Omental fat pad (tissue), 4 donors: ENCODE measurements at places on chromosomes 3 and 15. TPM values are rescaled to one million over a fixed set of nuclear protein-coding genes. Genes with fewer than 3 reads are reported as not detected.

The CCDC54 gene
- total RNA-seq, result not detected

The P2RY13 gene
- total RNA-seq, result 2.2 TPM

GRCh38 chr15:77033729-77034671, 36.9 kb downstream of the TSPAN3 start:
- no peak for DNase-seq

DNA sequence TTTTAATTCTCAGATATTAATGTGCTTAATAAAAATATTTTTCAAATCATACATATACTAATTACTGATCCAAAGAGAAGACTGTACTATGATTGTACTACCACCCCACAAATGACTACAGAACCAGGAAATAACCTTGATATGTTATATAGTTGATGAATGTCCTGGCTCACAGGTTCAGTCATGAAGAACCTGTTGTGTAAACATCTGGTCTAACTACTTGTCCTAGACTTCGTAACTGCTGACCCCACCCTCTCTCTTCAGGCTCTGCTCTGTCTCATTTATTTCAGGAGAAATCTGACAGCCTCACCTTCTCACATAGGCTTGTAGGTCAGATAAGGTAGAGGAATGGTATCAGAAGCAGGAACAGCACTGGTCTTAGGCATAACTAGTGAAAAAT, 14.7 kb upstream of the CSTA start:
- no peak for DNase-seq

DNA sequence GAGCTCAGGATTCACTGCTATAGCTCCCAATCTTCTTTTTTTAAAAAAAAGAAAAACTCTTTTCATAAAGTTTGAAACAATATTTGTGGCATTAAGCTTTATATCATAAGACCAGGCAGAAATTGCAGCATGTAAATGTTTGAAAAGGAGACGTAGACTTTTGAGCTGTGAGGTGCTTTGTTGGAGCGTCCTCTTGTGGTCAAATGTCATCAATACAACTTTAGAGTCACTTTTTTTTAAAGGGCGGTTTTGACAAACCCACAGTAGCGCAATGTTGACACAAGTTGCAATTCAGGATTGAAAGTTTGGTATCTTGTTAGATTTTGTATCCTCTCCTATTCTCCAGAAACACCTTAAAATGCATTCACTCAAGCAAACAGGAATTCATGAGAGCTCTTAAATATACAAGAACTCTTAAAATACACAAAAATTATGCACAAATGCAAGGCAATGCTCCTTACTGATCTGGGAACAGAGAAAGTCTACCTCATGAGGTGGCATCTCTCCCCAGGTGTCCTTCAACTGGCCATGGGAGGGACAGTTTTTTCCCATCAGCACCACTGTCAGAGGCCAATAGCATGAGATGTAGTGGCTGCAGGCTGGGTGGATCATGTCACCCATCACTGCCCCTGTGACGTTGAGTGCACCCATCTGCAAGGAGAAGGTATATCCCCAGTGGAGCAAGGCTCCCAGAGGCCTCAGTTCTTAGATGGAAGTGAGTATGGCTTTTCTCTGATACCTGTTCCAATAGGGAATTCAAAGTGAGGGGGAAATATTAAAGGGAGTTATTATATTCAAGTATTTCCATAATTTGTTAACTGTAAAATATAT, 70.7 kb downstream of the ANXA2 start:
- DNase-seq, result no peak

- no peak for DNase-seq
Measured at GRCh38 chr3:98972720-98973119, 71.2 kb upstream of the DCBLD2 start.
